Stimulated activated CD8-positive, alpha-beta memory T cell treated with anti-CD3 and anti-CD28 coated beads, Interleukin-4, amount 100 ng/mL, for 4 hours (primary cell): ENCODE measurements at places on chromosomes 5 and 9.

DNA sequence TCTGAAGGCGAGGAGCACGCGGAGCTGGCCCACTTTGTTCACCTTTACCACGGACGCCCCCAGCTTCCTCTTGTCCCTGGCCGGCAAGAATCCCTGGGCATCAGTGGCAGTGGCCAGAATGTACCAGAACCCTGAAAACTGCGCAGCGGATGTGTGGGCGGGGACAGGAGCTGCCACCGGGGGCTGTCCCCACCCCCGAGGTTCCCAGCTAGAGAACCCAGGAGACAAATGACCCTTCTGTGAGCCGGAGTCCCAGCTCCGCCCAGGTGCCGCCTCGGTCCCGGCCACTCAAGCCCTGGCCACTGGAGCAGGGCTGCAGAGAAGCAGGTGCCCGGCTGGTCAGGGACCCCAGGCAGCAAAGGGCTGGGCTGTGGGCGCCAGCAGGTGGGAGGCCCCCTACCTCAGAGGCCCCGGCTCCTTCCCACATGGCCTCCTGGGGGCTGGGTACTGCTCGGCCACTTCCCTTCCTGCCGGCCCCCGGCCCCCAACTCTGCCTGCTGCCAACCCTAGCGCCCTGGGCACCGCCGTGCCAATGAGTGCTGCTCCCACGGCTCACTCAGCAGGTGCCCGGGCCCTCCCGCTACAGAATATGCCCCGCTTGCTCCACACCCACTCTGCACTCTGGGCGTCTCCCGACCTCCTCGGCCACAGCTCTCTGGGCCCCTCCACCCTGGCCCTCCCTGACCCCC, 713 bp downstream of the LCN10 start:
- DNase-seq: no peak

DNA sequence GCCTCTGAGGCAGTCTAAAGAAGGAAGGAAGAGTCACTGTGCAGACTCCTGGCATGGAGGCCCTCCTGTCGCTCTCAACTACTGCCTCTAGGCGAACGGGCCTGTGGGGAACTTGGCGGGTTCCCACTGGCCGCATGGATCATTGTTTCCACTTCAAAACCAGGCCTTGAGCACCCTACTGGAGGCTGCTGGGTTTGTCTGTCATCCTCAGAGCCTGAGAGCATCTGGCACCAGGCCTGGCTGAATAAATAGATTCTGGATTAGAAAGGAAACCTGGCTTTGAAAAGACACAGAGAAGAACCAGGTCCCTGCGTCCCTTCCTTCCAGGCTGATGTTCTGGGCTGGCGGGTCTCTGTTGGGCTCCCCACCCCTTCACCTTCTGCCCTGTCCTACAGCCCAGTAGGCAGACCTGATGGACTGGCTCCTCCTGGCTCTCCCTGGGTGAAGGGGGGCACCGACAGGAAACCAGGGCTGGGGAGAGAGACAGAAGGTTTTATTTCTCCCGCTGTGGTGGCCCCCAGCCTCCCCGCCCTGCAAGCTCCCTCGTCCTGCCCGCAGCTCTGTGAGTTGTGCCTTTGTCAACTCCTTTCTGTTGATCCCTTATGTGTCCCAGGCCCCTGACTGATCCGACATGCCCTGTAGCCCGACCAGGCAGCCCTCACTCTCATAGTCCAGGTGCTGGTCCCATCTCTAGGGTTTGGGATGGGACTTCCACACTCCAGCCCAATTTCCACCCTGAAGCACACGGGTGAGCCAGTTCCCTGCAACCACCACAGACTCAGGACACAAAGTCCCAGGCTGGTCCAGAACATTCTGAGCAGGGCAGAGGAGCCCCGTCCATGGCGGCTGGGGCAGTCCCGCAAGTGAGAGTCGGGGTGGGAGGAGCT, 50.1 kb downstream of the ADAMTS2 start:
- DNase-seq: no peak

DNA sequence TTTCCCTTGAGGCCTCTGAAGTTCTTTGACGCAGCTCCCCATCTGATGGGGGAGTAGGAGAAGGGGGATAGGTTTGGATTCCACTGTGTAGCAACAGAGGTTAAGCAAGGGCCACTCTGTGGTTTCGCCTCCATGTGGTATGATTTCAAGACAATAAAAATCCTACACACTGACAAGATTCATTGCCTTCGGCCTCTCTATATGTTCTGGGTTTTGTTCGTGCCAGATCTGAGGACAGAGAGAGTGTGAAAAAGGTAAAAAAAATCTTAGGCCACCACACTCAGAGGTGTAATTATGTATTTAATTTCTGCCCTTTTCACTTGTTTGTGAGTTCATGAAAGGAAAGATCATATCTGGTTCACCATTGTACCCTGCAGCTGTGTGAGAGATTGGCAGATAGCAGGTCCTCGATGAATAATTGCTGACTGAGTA, 715.2 kb upstream of the ZNF608 start:
- DNase-seq: no peak

DNA sequence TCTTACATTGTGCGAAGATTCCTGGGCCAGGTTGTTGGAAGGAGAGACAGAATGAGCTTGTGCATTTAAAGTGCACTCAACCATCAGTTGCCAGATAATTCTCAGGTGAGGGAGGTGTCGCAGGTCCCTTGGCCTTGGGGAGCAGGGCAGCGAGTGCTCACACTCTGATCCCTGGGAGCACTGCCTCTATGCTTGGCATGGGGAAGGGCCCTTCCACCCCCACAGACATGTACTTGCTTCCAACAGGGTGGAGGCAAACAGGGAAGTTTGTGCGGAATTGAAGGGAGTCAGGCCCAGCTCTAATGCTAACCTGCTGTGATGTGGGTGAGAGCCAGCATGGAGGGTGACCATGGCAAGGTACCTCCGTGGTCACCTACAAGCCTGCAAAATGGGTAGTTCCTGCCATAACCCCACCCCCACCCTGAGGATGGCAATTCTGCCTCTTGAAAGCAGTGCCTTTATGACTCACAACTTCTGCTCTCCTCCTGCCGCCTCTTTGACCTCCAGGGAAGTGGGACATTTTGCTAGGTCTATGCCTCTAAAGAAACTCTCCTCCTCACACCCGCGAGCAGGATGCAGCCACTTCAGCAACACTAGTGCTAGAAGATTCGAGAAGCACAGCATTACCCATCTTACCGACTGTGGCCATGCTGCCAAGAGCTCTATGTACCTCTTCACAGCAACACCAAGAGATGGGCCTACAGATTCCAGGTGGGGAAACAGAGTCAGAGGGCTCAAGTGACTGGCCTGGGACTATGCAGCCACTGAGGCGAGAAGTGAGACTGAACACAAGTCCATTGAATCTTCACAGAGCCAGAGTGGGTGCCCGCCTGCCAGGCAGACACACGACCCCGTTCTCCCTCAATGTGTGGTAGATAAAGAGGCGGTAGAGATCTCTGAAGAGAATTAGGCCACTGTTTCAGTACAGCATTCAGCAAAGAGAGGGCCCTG, 22.1 kb upstream of the SLC25A51 start:
- no peak for DNase-seq

DNA sequence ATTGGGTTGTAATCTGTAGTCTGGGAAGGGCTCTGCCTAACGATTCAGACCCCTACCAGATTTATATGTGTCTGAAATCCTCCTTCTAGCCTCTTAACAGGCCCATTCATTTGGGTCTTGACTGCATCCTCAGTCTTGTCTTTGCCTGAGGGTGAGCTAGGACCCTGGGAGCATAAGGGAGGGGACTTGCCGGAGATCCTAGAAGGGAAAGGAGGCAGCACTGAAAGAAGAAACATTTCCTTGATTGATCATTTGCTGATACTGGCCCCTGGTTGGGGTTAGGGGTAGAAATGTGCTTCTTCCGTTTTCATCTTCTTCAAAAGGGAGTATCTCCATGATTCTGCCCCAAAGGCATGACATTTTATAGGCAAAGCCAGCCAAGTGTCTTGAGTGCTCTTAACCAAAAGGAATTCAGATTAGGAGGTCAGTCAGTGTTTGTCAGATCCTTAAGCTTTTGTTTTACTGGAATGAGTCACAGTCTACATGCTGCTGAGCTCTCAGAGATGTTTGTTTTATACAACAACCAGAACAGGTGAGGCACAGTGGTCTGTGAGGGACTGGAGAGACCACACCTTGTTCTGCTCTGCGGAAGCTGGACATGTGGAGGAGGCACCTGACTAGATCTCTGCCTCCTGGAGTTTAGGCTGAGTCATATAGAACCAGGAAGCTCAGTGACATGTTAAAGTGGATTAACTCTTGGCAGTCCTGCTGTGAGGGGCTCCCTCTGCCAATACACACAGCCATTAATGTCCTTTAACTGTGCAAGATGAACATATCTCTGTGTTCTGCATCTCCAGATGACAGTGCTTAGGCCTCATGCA, 37.7 kb downstream of the PCDHAC2 start:
- no peak for DNase-seq

DNA sequence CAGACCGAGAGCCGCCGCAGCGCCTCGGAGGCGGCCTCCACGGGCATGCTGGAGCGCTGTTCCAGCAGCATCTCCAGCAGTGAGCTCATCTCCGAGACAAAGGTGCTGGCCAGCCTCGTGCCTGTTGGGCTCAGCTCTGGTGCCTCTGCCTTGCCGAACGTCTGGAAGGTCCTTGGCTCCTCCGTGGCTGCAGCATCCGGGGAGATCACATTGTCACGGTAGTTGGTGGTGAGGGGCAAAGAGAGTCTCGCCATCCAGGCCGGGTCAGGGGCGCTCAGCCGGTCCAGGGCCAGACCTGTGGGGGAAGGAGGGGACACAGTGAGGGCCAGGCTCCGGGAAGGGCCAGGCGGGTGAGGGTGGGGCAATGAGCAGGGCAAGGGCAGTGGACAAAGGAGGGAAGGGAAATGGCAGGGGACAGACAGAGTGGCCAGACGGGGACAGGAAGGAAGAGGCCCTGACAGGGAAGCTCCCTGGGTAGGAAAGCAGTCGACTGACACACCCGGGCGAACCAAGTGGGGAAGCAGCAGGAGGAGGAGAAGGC, 12.4 kb downstream of the PCDH12 start:
- no peak for DNase-seq

DNA sequence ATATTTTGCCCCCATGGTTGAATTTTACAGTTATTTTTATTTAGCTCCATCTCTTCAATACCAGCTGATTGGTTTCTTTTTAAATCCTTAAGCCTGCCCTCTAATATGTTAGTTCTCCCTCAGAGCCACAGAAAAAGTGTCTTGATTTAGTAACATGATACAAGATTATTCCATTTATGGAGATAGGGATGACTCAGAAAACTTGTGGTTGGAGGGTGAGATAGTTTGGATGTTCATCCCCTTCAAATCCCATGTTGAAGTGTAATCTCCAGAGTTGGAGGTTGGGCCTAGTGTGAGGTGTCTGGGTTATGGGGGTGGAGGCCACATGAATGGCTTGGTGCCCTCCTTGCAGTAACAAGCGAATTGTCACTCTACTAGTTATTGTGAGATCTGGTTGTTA, 115.7 kb downstream of the FBXO38 start:
- DNase-seq: no peak

DNA sequence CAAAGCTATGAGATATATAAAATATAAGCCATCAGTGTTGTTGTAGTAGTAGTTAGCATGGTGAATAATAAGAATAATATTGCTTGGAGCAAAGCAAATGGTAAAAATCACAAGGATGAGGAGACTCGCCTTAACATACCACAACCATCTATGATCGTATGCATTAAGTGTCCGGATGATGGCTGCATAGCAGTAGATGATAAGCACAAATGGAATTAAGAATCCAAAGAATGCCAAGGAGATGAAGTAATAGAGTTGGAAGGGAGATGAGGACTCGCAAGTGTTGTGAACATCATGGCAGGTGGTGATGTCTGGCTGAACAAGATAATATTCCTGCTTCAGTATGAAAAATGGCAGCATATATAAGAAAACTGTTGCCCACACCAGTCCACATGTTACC, 5.5 kb downstream of the F2RL2 start:
- no peak for DNase-seq

DNA sequence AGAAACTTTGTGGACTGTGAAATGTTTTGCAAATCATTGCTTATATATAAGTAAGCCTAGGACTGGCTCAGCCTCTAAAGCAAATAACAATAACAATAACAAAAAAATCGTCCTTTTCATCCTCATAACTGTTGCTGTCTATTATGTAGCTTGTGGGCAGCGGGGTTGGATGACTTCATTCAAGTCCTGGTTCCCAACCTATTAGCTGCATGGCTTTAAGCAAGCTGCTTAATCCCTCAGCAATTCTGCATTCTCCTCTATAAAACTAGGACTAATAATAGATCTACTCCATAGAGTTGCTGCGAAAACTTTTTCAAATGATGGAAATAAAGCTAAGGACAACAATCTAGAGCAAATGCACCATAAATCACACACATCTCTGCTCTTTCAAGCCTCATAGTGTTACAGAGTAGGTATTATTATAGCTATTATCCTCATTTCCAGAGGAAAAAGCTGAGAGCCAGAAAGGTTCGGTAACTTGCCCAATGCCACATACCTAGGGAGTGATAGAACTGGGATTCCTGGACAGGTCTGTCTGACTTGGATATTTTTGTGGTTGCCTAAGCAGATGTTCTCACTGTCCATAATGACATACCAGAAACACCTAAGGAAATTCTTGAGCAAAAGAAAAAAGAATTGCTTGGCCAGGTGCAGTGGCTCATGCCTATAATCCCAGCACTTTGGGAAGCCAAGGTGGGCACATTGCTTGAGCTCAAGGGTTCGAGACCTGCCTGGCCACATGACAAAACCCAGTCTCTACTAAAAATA, 98.8 kb upstream of the ADRA1B start:
- no peak for DNase-seq

DNA sequence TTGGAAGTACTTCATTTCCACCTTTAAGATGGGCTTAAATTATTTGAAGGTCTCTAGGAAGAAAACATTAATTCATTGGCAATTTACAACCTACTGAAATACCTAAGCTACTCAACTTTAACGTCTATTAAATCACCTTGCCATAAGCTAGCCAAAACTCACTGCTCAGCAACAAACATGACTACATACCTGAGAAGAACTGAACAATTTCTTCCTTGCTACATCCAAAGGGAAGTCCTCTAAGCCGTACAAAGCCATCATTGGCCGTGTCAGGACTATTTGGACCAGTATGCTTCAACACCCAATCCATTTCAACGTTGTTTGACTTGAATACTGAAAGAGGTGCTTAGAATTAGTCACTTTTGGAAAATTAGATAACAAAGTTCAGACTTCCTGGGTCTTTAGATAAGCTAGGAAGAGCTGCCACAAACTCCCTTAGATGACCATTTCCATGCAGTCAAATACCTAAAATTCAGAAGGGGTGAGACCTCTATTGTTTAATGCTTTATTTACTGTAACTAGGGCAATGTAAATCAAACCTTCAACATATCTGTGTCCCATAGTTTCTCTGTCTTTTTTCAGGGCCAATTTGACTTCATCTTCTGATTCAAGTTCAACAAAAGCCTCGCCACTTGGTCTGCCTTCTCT, 2.6 kb downstream of the HNRNPH1 start:
- no peak for DNase-seq

GRCh38 chr5:174775081-174775480, 50.7 kb downstream of the MSX2 start:
- no peak for DNase-seq

GRCh38 chr9:70362952-70363351, 51.5 kb downstream of the KLF9 start:
- no peak for DNase-seq

GRCh38 chr5:141747152-141748141, 65.4 kb upstream of the ARAP3 start:
- DNase-seq: no peak

GRCh38 chr9:136981588-136982231, 1.1 kb upstream of the LCNL1 start:
- no peak for DNase-seq
